ENCODE measurements at places on chromosomes 1 and 21.

DNA sequence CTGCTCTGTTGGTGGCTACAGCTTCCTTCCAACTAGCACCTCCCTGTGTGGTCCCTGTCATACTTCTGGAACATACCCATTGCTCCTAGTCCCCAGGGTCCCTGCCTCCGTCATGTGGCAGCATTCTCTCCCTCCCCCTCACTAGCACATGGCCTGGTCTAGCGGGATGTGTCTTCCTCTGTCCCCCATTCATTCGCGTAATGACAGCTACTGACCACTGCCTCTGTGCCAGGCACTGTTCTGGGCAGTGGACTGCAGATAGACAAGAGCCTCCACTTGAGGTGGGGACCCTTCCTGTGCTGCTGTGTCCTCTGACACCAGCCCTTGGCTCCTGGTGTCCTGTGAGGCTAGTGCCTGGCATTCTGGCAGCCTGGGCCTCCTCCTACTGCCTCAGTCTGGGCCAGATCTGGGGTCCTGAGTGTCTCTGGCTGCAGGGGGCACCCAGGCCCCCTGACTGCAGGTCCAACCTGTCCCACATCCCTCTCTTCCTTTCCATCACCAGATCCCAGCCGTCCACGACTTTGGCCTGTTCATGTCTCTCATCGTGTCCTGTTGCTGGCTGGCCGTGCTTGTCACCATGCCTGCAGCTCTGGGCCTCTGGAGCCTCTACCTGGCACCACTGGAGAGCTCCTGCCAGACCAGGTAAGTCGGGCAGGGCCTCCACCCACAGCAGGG, 38.1 kb downstream of the DISP3 start:
- no peak for DNase-seq

- DNase-seq: no peak
Observed at GRCh38 chr21:45286671-45287437, 841 bp downstream of the POFUT2 start.

DNA sequence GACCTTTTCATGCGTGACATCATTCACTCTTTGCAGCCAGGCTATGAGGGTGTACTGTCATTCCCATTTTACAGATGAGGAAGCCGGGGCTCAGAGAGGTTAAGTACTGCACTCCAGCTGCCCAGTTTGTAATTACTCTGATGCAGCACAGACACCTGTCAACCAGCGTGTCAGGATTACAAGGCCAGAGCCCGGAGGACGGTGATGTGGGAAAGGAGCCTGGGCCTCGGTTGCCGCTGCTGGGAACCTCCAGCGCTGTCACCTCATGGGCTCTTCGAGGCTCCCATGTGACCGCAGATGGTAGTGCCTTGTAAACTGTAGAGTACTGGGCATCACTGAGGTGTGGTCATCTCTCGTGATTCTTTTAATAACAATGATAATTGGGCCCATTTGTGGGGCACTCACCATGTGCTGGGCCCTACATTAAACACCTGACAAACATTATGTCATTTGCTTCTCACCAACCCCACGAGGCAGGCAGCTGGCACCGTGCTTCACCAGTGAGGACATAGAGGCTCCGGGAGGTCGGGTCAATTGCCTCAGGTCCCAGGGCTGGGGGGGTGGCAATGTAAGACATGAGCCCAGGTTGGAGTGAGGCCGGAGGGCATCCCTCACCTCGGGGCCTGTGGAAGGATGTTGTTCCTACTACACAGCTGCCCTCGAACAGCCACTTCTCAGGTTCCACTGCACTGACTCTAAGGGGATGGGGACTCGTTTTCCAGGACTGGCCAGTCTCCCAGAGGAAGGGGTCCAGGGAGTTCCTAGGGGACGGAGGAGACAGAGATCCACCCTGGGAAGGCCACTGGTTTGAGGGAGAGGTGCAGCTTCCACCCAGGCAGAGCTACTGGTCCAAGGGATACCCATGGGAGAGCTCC, 42.8 kb upstream of the PADI1 start:
- DNase-seq: no peak

- no peak for DNase-seq
Observed at GRCh38 chr1:2126331-2127186, 68.0 kb downstream of the FAAP20 start.

DNA sequence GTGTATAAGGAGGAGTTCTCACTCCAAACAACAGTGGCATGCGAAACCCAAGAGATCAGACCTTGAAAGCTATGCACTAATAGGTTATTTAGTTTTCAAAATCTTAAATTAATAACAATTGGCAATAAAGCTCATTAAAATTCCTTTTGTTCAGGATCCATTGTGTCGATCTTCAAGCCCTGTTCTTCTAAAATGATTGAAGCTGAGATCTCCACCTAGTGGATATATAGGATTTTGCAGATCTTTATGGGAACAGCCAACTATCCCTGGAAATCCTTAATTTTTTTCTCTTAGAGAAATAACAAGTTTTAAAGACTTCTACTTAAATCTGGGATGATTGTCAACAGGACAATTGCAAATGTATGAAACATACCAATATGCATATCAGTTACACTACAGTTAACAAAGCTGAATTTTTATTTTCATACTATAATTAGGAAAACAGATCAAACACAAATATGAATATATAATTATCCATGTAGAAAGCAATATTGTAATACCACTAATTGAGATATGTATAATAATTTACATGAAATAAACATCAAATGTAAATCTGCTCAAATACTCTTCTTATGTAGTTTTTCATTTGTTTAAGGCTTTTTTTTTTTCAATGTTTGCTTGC, 43.3 kb downstream of the LRRC53 start:
- DNase-seq: no peak
